Stimulated activated CD4-positive, alpha-beta T cell treated with anti-CD3 and anti-CD28 coated beads, Interleukin-4, amount 100 ng/mL, for 4 hours (primary cell): ENCODE measurements at places on chromosomes 3 and 15.

DNA sequence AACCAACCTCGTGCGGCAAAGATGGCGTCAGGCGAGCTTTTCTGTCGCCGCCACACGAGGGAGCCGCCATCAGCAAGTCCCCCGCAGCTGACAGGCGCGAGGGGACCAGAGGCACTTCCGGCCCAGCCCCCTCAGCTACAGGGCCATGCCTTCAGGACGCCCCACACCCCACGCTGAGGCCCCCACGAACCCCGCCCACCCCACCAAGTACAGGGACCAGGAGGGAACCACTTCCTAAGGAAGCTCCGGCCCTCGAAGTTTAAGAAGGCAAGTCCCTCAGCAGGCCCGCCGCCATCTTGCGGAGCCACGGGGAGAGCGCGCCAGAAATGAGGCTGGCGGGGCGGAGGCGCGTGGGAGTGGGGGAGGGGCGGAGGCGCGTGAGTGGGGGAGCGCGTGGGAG is 790 bp downstream of the DAZL start:
- DNase-seq, result no peak

GRCh38 chr15:31343831-31344230 is 17.2 kb downstream of the KLF13 start:
- DNase-seq, result no peak

DNA sequence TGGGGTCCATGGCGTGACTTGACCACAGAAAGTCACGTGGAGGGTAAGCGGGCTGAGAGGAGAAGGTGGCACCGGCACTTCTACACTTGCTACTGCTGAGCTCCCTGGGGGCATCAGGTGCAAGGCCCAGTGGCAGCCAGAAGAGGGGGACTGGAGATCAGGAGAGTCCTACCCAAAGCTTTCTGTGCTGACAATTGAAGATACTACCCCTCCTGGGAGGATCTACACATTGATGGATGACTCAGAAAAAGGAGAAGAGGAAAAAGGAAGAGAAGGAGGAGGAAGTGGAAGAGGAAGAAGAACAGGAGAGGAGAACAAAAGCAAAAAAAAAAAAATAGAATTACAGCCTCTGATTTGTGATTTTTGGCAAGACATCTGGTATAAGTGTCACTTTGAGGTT is 41.2 kb downstream of the MYO5C start:
- DNase-seq, result no peak

- no peak for DNase-seq
Observed at GRCh38 chr15:31516440-31516839, 189.8 kb downstream of the KLF13 start.

GRCh38 chr3:184077881-184078280 is 19.0 kb upstream of the HTR3E start:
- no peak for DNase-seq

GRCh38 chr3:110267304-110267845 is 804.2 kb upstream of the NECTIN3 start:
- no peak for DNase-seq

DNA sequence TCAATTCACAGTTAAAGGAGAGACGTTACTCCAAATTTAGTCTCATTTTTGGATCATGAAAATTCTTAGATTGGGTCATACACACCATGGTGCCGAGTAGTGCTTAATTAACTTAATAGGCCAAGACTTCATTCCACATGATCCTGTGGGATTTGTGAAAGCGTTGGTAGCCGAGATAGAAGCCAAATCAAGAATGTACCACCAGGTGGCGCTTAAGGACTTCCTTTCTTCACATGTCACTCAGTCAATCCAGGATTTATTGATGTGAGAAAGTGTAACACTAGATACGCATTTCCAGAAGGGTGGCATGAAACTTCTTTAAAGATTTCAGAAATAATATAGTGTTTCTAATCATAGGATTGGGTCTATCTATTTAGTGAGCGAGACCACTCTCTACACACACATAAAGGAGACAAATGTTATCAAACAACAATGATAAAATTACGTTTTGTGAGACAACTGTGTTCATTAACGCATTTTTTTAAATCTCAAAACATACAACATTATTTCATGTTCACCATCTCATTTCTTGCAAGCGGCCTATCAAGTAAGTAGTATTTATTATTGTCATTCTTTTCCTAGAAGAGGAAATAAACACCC is 436.1 kb downstream of the CHL1 start:
- DNase-seq, result no peak

DNA sequence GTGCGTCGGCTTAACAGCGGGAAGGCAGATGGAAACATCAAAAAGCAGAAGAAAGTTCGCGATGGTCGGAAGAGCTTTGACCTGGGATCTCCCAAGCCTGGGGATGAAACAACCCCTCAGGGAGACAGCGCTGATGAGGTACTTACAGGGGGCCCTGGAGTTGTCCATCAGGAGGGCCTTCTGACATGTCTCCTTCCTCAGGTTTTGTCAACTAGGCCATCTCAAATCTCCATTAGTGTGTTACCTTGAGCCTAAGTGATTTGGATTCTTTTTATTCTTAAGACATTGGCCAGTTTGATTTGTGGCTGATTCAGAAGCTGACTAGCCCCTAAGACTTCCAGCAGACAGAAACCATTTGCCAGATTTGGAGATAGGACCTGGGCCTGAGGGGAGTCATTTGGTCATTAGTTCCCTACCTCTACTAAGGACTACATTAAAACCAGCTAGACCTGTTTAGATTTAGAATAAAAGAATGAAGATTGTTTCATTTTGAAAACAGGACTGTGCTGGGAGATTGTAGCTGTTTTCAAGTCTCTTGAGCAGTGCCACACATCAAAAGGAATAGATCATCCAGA is 97.6 kb upstream of the UMPS start:
- DNase-seq, result no peak

DNA sequence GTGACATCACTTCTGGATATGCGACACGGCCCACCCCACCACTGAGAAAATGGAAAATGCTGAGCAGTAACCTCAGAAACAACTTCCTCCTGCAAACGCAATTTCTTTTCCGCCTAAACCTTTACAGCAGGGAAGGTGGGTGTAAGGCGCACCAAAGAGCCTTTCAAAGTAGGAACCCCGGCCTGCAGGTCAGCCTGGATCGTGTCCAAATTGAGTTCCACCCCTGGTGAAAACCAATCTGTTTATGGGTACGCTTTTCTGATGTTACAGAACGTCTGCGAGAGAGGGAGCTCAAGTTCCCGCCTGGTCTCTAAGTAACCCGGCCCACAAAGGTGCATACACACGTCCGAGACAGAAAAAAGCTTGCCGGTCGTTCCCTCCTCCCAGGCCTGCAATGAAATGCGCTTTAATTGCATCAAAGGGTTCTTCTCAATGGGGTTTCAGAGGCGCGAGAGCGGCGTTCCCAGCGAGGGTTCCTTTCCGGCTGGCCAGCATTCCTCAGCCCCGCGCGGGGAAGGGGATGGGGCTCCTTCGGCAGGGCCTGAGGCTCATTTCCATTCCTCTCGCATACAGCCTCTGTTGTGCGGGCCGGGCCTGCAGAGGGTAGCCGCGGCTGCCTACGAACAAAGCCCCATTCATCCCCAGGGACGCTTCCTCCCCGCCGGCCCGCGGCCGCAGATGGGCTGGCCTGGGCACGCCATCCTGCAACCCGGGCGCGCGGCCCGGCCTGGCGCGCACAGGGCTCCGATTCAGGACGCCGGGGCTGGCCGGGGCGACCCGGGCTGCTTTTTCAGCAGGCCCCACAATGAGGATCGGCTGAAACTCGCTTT is 138.1 kb downstream of the TMCO5A start:
- DNase-seq, result no peak
